ENCODE measurements at places on chromosomes 1 and 21.

DNA sequence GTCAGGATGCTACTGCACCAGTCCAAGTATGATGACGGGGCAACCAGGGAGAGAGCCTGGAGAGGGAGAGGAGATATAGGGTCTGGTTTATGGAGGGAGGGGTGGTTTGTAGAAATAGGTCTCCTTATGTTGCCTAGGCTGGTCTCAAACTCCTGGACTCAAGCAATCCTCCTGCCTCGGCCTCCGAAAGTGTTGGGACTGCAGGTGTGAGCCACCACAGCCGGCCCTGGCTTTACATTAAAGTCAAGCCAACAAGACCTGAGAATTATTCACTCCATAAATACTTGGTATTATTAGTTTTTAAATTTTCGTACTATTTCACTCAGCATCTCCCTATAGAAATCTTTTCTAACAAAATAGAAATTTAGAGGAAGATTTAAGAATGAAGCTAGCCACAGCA, 86.8 kb downstream of the MATN1 start:
- DNase-seq = no peak

GRCh38 chr1:96049759-96050409, 671.7 kb upstream of the PTBP2 start:
- DNase-seq = no peak

GRCh38 chr1:189657715-189658114, 819.9 kb downstream of the BRINP3 start:
- no peak for DNase-seq

DNA sequence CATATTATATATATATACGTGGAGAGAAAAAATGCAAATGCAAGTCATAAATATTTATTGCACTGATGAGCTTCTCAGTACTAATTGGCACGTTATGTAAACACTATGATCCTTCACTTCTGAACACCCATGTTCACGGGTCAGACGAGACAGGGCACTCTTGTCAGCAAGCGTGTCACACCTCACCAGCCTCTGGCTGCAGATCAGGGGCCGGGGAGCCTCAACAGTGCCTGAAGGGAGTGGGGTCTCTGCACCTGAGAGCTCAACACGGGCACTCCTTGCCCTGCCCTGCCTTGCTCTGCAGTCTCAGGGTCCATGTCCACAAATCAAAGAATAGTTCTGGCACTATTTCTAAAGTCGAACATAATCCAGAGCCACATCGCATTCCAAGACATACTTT, 409 bp upstream of the HIVEP3 start:
- DNase-seq = no peak

- no peak for DNase-seq
These were observed 417.0 kb upstream of the ESRRG start for GRCh38 chr1:217140041-217140901.

GRCh38 chr1:9687120-9687873, 35.8 kb downstream of the PIK3CD start:
- peak; percentile 58 for DNase-seq

- no peak for DNase-seq
These were observed 4.6 kb downstream of the OLFML3 start for GRCh38 chr1:113983826-113984225.

DNA sequence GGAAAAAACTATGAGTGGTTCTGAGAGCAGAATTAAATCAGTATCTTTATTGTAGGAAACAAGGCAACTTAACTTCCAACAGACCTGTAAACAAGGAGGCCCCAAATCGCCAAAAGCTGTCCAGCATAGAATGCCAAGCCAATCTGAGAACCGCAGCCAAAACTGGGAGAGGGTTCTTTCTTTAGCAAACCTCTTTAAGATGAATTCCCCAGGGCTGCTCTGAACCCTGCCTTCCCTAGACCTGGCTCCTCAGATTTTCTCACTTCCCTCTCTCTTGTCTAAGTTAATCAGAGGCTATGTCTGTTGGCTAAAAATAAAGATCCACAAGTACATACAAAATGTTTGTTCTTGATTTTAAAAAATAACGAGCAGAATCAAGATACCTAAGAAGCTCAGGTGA, 141.4 kb downstream of the SMYD3 start:
- no peak for DNase-seq

DNA sequence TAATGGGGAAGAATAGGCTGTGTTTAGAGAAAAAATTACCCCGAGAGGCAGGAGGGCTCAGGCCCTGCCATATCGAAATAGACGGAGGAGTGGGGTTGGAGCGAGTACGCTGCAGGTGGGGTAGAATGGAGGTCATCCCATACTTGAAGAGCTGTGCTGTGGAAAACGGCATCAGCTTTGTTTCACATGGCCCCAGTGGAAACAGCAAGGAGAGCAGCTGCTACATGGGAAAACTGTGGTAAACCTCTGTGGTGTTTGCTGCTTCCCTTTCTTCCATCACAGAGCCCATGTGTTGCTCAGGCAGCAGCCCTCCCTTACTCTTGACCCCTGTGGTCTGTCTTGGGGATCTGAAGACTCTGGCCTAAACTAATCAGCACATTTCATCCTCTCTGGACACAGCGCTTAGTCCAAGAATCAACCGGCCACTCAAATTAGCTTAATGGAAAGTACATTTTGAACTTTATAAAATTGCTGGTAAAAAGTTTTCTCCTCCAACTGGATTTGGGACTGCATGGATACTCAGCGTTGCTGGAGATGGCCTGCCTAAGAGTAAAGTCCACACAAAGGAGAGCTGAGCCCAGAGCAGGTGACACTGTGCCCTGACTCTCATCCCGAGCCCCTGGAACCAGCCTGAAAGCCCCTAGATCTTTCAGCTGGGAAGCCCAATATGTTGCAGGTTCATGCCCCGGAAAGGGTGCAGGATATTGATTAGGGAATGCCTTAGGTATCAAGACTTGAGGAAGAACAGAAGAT, 127.1 kb upstream of the GADD45A start:
- no peak for DNase-seq

- DNase-seq = no peak
These were observed 35.5 kb downstream of the COQ8A start for GRCh38 chr1:226975259-226976250.

DNA sequence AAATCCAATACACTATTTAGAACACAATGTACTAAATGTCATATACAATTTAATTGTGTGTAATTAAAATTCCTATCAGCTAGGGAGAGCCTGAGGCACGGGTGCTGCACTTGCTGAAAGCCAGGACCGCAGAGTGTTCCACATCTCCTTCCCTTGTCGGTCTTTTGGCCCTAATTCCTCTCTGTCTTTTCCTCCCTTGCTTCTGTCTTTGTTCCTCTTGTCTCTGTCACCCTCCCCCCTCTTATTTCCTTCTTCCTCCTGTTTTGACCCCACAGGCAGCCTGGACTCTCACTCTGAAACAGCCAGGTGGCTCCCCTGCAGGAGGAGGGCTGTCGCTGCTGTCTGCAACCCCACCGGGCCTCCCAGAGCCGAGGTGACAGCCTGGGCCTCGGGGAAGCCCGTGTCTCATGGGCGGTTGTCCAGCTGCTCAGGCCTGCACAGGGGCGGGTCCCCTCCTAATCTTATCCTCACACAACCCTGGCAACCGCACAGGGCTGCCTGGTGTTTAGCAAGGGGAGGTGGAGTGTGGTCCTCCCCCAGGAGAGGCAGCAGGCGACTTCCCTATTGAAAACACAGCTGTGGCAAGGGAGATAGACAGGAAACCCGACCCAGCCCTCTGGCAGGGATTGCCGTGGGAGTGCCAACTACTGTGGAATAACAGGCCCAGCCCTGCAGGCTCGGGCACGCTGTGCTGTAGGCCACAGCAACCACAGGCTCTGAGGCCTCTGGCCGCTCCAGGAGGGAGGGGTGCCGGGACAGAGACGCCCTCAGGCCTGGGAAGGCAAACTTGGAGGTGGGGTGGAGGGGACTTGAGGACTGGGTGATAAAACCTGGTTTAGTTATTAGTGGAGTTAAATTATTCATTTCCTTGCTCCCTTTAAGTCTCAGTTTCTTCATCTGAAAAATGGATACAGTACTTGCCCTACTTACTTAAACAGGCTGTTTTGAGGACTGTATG, 68.8 kb upstream of the WDR26 start:
- no peak for DNase-seq
